DMS79 (cell line): ENCODE measurements at places on chromosomes 1 and 21.

DNA sequence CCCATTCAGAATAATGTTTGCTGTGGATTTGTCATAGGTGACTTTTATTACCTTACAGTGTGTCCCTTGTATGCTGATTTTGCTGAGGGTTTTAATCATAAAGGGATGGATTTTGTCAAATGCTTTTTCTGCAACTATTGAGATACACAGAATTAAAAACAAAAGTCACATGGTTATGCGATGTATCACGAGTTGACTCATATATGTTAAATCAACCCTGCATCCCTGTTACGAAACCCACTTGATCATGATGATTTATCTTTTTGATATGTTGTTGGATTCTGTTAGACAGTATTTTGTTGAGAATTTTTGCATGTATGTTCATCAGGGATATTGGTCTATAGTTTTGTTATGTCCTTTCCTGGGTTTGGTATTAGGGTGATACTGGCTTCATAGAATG is 10.7 kb upstream of the OR2T34 start:
- DNase-seq = no peak

DNA sequence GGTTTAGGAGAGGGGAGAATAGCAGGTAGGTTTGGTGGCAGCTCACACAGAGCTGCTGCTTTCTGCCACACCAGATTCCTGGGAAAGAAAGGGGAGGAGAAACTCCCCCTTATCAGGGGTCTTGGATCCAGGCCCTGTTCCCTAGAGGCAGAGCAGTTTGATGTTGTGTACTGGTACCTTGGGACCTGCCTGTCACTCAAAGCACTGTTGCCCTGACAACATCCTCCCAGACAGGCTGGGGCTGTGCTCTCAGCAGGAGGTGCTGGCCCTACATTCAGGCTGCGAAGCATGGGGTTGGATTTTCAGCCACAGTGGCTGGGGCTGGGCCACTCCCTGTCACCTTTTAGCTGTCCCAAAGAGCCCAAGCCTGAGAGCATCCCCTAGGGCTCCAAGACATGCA is 188.0 kb downstream of the GRIK3 start:
- no peak for DNase-seq

GRCh38 chr21:45460611-45461368 is 55.8 kb downstream of the COL18A1 start:
- no peak for DNase-seq

DNA sequence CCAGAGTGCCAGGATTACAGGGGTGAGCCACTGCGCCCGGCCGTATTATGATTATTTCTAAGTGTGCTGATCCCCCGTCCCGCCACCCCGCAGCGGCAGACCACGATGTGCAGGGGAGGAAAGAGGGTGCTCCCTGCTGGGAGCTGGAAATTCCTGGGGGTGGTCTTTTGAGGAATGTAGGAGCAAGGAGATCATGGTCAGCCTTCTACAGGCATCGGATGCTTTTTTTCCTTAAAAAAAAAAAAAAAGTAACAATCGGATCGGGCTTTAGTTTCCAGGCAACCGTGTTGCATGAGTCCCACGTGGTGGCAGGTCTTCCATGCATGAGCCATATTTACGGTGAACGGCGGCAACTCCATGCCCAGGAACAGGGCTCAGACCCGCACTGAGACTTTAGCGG is 74.2 kb upstream of the COX20 start:
- no peak for DNase-seq

GRCh38 chr1:204102739-204103430 is 30.0 kb downstream of the SOX13 start:
- no peak for DNase-seq

- DNase-seq = no peak
These were observed 25.6 kb downstream of the RUNX1 start for GRCh38 chr21:35023396-35024070.

DNA sequence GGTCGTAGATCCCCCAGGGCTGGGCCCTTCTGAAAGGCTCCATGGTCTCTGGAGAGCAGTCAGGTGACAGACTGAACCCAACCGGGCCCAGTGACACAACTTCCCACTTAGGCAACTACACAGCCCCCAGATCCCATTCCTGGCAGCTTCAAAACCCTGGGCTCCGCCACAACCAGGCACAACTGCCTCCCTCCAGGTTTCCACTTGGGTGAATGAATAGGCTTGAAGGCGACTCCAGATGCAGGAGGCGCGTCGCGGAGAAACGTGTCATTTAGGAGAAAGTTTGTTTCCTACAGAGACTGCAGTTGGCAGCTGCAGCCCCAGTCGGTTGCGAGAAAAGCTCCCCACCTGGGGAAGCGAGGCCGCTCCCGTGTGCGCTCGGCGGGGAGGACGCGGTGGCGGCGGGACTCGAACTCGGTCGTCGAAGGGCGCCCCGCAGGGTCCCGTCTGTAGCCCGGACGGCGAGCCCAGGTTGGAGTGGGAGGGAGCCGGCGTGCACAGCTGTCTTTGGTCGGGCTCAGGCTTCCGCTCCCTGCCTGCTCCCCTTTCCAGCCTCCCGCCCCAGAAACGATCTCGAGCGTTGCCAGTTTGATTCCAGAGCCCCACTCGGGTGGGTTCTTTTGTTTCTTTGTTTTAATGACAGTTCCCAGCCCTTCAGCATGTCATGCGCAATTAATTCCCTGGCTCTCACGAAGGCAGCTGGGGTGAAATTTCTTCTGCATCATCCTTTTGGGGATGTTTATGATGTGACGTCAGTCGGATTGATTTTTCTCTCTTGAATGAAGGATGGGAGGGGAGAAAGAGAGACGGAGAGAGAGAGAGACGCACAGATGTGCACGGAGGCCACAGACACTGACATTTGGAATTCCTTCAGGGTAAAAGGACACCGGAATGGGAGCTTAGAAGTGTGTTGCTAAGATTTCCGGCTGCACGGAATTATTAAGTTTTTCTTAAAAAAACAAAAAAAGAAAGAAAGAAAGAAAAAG is 862 bp upstream of the SGIP1 start:
- peak; percentile 69 for DNase-seq

DNA sequence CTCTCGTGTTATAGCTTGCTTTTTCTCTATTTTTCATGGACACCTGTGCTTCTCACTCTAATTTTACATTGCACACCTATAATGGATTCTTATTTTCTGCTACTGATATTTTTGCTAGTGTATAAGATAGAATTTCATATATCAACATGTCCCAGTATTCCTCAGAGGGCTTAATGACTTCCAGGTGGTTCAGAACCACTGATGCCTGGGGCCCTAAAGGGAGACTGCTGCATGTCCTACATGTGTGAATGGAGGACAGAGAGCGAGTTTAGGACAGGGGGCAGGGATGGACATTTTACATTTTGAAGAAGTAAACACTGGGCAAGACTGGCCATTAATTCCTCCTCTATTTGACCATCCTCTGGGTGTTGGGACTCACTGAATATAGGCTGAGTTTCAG is 100.6 kb downstream of the DISC1 start:
- no peak for DNase-seq

DNA sequence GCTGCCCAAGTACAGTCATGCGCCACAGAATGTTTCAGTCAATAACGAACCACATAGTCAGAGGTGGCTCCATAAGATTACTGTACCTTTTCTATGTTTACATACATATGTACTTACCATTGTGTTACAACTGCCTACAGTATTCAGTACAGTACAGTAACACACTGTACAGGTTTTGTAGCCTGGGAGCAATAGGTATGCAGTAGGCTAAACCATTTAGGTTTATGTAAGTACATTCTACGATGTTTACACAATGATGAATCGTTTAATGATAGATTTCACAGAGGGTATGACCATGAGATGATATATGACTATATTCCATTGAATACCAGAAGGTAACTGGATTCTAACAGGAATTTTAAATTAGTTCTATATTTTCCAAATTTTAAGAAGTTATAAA is 10.5 kb downstream of the YY1AP1 start:
- DNase-seq = no peak

DNA sequence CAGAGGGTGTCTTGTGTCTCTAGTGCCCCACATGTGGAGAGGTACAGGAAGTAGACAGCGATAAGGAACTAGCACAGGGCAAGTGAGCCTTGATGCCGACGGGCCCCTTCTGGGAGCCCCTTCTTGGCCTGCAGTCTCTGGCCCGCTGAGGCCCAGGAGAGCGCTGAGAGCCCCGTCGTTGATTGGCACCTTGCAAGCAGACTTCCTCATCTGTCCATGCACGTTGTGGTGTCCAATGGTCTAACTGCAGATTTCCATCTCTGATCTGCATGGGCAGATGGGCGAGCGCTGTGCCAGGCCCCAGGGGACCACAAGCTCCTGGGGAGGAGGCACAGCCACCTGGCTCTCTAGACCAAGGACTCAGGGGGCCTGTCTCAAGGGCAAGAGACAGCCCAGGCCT is 32.4 kb downstream of the PLEKHA6 start:
- no peak for DNase-seq

DNA sequence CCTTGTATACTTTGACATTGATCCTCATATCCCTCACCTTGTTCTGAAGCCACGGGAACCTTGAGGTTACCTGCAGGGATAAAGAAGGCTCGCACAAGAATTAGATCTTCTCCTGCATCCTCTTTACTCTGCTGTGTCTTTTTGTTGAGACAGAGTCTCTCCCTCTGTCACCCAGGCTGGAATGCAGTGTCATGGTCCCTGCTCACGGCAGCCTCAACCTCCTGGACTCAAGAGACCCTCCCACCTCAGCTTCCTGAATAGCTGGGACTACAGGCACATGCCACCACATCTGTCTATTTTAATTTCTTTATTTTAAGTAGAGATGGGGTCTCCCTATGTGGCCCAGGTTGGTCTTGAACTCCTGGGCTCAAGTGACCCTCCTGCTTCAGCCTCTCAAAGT is 134.7 kb downstream of the PTPRC start:
- DNase-seq = no peak

DNA sequence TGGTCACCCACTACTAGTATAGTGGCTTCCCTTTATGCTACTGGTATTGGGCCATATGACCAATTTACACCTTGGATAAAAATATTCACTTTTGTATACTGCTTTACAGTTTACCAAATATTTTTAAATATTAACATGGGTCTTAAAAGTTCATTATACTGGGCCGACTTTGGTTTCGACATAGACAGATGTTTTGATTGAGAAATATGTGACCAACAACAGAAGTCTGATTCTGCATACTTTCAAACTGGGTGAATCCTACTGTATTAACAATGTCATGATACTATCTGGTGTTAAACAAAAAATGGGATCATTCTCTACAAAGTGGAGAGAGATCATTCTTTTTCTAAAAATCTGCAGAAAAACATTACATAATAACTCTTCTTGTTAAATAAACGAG is 134.8 kb downstream of the AKT3 start:
- no peak for DNase-seq

- no peak for DNase-seq
These were observed 50.6 kb downstream of the KIF26B start for GRCh38 chr1:245205396-245205795.

DNA sequence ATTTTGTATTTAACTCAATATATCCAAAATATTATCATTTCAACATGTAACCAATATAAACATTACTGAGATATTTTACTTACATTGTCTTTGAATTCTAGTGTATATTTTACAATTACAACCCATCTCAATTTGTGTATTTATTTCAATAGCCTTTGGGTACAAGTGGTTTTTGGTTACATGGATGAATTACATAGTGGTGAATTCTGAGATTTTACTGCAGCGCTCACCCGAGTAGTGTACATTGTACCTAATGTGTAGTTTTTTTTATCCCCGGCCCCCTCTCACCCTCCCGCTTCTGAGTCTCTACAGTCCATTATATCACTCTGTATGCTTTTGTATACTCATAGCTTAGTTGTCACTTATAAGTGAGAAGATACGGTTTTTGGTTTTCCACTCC is 117.0 kb upstream of the GALNT2 start:
- no peak for DNase-seq

- no peak for DNase-seq
These were observed 437.9 kb downstream of the NCAM2 start for GRCh38 chr21:21436012-21436534.

DNA sequence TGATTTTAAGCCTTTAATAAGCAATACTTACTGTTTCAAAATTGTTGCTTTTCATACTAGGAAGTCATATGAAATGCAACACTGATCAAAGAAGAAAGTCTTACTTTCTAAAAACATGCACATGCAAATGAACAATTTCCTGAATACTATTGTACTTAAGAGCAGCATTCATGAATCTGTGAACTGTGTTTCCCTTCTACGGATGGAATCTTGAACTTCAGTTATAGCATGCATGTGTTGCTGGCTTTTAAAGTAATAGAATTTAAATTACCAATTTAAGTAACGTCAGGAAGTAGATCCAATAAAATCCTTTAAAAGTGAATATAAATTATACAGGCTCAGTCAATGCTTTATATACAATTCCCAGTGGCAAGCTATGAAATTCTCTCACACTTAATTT is 348.9 kb downstream of the KCNT2 start:
- DNase-seq = no peak

- DNase-seq = no peak
These were observed 270.4 kb downstream of the HLX start for GRCh38 chr1:221149555-221150075.

- DNase-seq = no peak
These were observed 31.1 kb downstream of the LHX8 start for GRCh38 chr1:75165264-75165663.

GRCh38 chr1:218575079-218575478 is 229.9 kb downstream of the TGFB2 start:
- DNase-seq = no peak

GRCh38 chr1:57799490-57800115 is 375.7 kb upstream of the DAB1 start:
- no peak for DNase-seq

GRCh38 chr1:76302711-76303339 is 228.3 kb downstream of the ST6GALNAC3 start:
- peak; percentile 21 for DNase-seq

DNA sequence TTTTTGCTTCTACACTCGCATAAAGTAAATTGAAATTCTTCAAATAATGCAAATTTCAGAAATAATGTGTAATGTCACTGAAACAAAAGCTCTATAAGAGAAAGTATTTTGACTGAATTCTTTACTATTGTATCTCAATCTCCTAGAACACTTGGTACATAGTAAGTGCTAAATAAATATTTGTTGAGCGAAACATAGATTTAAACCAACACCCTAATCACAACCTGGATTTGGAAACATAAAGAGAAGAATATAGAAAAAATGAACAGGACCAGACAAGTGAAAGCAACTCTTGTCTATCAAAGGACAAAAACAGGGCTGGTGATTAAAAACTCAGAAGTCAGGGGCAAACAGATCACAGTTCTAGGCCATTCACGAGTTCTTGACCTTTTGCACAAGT is 74.3 kb downstream of the AK5 start:
- DNase-seq = no peak

DNA sequence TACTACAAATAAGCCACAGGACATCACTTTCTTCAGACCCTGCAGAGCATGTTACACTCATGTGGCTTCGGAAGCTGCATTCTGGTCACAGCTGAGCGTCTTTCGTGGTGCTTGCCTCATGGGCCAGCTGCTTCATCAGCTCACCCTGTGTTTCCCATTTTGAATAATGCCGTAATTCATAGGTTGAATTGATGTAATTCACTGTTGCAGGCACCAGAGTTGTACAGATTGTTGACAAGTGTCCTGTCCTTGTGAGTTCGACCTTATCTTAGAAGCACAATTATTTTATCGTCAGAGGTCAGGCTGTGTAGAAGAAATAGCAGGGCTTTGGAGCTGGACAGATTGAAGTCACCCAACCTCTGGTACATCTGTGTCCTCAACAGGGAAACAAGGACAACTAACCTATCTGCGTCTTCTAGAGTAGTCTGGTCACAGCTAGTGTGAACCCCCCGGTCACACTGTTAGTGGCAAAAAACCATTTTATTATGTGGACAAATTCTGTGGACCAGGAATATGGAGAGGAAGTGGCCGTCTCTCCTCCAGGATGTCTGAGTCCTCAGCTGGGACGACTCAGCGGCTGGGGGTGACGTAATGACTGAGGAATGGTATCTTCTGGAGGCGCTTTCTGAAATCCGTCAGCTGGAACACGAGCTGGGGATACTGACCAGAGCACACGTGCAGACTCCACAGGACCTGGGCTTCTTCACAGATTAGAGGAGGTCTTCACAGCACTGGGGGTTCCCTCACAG is 17.8 kb downstream of the PKNOX1 start:
- DNase-seq = no peak
